ENCODE measurements at places on chromosomes 3 and 15. TPM values are rescaled to one million over a fixed set of nuclear protein-coding genes. Genes with fewer than 3 reads are reported as not detected.
A peak's percentile ranks its signal among the peaks of the same experiment; 100 is the strongest.

The GPR149 gene
- not detected for total RNA-seq

The EFCC1 gene
- 17.2 TPM for total RNA-seq

The SCAMP5 gene
- 2.6 TPM for total RNA-seq

The RAB6B gene
- total RNA-seq, result 7.4 TPM

The CISH gene
- total RNA-seq, result 71.6 TPM

The ILDR1 gene
- 6.9 TPM for total RNA-seq

The RFTN1 gene
- total RNA-seq, result 69.4 TPM

The SEMA3B gene
- total RNA-seq, result 120 TPM

The PLSCR4 gene
- total RNA-seq, result 84.1 TPM

The FOXP1 gene
- 140 TPM for total RNA-seq

- no peaks in the 10 kb centered on the region for H3K4me1 ChIP-seq
- no peaks in the 10 kb centered on the region for H3K27me3 ChIP-seq
- DNase-seq, result no peak
- H3K4me3 ChIP-seq, result no peak overlapping the region
- H3K27ac ChIP-seq, result no peak overlapping the region
These were observed 580.6 kb upstream of the ADAMTS9 start for GRCh38 chr3:65268426-65268825.

DNA sequence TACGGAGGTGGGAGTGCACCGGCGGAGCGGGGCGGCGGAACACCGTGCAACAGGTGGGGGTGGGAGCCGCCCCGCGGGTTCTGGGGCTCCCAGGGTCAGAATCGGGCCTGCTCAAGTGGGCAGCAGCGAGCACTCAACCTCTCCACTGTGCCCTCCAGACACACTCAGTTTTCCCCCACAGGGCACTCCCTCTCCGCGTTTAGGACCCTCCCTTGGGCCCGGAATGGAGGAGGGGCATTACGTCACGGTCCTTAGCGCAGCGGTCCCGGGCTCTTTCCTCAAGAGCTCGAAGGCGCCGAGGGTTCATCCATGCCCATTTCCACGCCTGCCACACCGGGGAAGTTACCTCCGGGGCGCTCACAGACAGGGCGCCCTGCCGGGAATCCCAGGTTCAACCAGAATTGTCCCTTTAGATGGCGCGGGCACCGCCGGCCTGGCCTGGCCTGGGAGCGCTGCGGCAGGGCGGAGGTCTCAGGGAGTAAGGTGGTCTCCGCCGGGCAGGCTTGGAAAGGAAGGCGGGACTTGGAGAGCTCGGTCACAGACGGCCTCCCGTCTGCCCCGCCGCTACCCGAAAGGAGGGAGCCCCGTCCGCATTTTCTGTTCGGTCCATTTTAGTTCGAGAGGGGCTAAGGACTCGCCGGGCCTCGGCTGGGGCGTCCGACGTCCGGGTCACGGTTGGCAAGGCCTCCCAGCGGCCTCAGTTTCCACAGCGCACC is 5.1 kb downstream of the RNU6-1 start:
- peaks cover 65% of the 10 kb centered on the region for H3K27me3 ChIP-seq
- H3K4me3 ChIP-seq, result peak overlapping the region; percentile 45
- peaks cover 50% of the 10 kb centered on the region for H3K4me1 ChIP-seq
- no peak for DNase-seq

DNA sequence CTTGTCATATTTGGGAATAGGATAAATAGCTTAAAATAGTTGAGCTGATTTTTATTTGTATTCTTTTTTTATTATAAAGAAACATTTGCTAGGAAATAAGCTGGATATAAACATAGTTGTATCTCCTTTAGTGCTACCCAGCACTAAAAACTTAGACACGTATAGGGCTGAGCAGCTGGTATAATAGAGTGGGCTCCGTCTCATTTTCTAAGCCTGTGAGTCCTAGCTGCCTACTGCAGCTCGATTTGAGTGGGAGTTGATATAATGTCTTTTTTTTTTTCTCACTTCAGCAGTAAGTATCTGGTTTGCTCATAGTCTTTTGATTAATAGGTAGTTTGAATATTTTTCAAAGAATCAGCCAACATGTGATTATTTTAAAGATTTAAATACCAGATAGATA is 34.2 kb downstream of the TFG start:
- no peaks in the 10 kb centered on the region for H3K4me1 ChIP-seq
- DNase-seq, result no peak
- H3K36me3 ChIP-seq, result peaks cover 94% of the 10 kb centered on the region
- H3K27ac ChIP-seq, result no peak overlapping the region

- no peak overlapping the region for H3K4me3 ChIP-seq
- no peaks in the 10 kb centered on the region for H3K36me3 ChIP-seq
These were observed 22.1 kb upstream of the TJP1 start for GRCh38 chr15:29844290-29844903.

DNA sequence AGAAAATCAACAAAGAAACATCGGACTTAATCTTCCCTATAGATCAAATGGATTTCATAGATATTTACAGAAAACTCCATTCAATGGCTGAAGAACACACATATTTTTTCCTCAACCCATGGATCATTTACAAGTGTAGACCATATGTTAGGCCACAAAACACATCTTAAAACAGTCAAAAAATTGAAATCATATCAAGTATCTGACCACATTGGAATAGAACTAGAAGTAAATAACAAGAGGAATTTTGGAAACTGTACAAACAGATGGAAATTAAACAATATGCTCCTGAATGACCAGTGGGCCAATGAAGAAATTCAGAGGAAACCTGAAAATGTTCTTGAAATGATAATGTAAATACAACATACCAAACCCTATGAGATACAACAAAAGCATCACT is 323.1 kb upstream of the GPR149 start:
- no peak overlapping the region for H3K4me3 ChIP-seq
- no peak overlapping the region for H3K27ac ChIP-seq
- H3K27me3 ChIP-seq, result no peaks in the 10 kb centered on the region
- DNase-seq, result no peak
- H3K36me3 ChIP-seq, result no peaks in the 10 kb centered on the region

GRCh38 chr15:39582286-39582976 is 1.6 kb downstream of the THBS1 start:
- H3K27ac ChIP-seq, result peak overlapping the region; percentile 91
- peaks cover 52% of the 10 kb centered on the region for H3K36me3 ChIP-seq
- H3K27me3 ChIP-seq, result no peaks in the 10 kb centered on the region
- DNase-seq, result no peak

GRCh38 chr3:185070491-185071286 is 82.2 kb downstream of the C3orf70 start:
- no peak for DNase-seq
- no peak overlapping the region for H3K4me3 ChIP-seq
- H3K36me3 ChIP-seq, result no peaks in the 10 kb centered on the region

DNA sequence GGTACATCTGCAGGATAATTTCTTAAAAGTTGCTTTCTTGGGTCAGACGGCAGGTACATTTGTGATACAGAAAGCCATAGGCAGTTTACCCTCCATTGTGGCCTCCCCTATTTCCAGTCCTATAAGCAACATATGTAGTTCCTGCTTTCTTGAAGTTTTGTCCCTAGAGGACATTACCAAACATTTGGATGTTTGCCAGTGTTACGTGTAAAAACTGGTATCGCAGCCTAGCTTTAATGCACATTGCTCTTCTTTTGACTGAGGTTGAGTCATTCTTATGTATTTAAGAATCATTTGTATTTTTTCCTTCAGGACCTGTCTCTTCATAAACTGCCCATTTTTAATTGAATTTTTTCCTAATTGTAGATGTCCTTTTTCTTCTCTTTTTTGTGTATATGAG is 114.3 kb downstream of the DIPK2A start:
- DNase-seq, result no peak
- H3K4me1 ChIP-seq, result no peaks in the 10 kb centered on the region
- H3K27me3 ChIP-seq, result no peaks in the 10 kb centered on the region
- no peak overlapping the region for H3K4me3 ChIP-seq
- H3K36me3 ChIP-seq, result no peaks in the 10 kb centered on the region

DNA sequence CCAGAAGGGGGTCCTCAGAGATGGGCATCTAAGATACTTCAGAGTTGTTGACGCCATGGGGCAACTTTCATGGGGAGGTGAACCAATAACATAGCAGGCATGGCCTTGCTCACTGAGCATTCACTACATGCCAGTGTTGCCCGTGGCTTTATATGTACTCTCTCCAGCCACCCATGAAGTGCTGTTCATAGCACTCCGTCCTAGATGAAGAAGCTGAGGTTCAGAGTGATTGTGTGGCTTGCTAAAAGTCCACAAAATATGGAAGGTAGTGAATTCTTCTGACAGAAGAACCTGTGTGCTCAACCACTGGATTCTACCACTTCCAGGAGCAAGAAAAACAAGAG is 9.8 kb upstream of the SEMA4B start:
- H3K36me3 ChIP-seq, result no peaks in the 10 kb centered on the region
- H3K27me3 ChIP-seq, result no peaks in the 10 kb centered on the region
- H3K4me3 ChIP-seq, result no peak overlapping the region
- DNase-seq, result no peak

DNA sequence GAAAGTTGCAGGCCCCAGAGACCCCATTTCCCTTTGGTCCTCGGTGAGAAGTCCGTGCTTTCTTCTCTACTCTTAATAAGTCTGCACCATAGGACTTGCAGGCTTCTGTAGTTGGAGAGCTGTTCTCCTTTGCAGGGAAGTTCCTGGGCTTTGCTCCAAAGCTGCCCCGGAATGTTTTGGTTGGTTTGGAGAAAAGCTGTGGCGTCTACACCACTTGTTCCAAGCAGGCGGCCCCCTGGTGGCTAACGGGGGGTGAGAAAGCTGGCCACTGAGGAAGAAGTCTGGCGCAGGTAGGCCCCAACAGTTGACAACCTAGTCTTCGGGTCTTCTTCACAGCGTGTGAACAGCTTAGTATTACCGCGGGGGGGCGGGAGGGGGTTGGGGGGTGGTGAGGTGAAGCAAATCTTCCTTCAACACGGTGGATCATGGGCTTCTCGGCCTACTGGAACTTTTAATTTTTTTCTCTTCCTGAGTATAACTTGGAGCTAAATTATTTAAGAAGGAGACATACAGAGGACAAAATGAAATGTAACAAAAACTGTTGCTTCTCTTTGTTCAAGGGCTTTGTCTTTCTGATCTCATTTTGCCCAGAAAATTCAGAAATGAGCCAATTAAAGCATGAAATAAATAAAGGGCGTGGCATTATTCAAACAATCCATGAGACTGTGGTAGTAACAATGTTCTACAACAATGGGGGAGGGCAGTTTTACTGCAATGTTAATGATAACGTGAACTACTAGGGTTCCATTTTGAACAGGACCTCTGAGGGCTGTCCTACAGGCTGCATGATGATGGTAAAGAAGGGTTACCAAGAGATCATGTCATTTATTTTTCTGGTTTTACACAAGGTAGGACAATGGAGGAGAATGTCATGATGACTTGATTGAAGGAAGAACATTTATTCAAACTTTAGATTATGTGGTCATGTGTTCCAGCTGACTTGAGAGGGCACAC is 2.2 kb upstream of the THRB start:
- H3K4me3 ChIP-seq, result no peak overlapping the region
- H3K27me3 ChIP-seq, result no peaks in the 10 kb centered on the region
- no peaks in the 10 kb centered on the region for H3K36me3 ChIP-seq
- peak; percentile 84 for DNase-seq

GRCh38 chr15:52010633-52011595 is 8.1 kb upstream of the MAPK6 start:
- peaks cover 36% of the 10 kb centered on the region for H3K4me1 ChIP-seq
- H3K36me3 ChIP-seq, result no peaks in the 10 kb centered on the region
- no peaks in the 10 kb centered on the region for H3K27me3 ChIP-seq
- H3K4me3 ChIP-seq, result no peak overlapping the region
- peak overlapping the region; percentile 14 for H3K27ac ChIP-seq
- no peak for DNase-seq

- no peaks in the 10 kb centered on the region for H3K27me3 ChIP-seq
- DNase-seq, result no peak
- no peaks in the 10 kb centered on the region for H3K4me1 ChIP-seq
- no peak overlapping the region for H3K4me3 ChIP-seq
These were observed 813.3 kb downstream of the NR2F2 start for GRCh38 chr15:97143592-97144376.

- H3K36me3 ChIP-seq, result no peaks in the 10 kb centered on the region
- H3K27me3 ChIP-seq, result no peaks in the 10 kb centered on the region
- peaks cover 57% of the 10 kb centered on the region for H3K4me1 ChIP-seq
- peak overlapping the region; percentile 63 for H3K27ac ChIP-seq
- H3K4me3 ChIP-seq, result peak overlapping the region; percentile 39
These were observed 91.5 kb downstream of the ITPR1 start for GRCh38 chr3:4584456-4585249.

DNA sequence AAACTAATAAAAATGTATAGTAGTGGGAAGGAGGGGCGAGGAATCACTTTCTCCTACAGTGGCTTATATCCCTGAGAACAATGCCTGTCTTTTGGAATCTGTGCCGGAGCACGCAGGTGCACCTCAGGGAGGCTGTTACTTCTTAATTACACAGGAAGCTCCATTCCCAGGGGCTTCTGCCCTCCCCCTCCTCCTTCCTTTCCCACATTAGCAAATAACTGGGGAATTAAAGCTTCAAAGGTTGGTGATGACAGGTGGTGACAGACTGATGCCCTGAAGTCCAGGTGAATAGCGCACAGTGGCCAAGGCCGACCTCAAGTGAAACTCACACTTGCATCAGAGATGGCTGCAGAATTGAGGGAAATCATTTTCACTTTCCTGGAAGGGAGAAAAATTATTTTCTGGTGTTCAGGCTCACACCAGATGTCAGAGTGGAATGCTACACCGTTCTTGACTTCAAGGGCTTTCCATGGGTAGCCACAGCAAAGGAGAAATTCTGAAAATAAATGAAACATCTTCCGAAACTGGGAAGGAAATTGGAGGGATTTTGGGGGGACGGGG is 3.7 kb downstream of the GRAMD2A start:
- no peak overlapping the region for H3K4me3 ChIP-seq
- H3K4me1 ChIP-seq, result peaks cover 7% of the 10 kb centered on the region
- H3K27ac ChIP-seq, result peak overlapping the region; percentile 70
- no peak for DNase-seq
- H3K27me3 ChIP-seq, result no peaks in the 10 kb centered on the region

DNA sequence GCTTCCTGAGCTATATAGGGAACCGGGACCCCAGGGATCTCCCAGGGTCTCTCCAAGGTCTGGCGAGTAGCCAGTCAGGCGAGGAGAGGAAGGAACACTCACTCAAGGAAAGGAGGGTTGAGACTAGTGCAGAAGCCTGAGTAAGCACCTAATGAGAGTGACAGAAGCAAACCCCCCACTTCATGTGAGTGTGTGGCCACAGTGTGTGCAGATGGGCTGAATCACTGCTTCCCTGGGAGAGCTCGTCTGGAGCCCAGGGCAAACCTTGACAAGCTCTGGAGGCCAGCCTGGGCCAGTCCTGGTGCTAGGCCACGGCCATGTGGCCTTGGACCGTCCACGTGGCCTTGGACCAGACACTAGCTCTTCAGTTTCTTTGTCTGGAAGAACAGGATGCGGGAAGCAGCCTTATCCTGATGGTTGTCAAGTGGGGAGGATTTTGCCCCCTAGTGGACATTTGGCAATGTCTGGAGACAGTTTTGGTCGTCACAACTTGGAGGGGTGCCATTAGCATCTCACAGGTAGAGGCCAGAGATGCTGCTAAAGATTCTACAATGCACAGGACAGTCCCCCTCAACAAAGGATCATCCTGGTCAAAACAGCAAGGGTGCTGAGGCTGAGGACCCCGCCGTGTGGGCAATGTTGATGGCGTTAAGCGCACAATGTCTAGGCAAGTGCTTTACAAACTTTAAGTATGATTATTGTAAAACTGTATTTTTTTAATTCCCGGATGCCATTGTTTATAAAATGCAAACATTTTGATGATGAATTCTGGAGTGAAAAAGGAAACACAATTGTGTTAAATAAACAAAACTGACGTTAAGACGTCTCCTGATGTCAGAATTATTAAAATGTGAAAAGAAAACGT is 34.8 kb upstream of the CTSH start:
- no peaks in the 10 kb centered on the region for H3K27me3 ChIP-seq
- H3K4me3 ChIP-seq, result no peak overlapping the region
- DNase-seq, result no peak

GRCh38 chr15:42056934-42057798 is 36.3 kb upstream of the PLA2G4E start:
- H3K27ac ChIP-seq, result peak overlapping the region; percentile 77
- no peaks in the 10 kb centered on the region for H3K27me3 ChIP-seq
- peak overlapping the region; percentile 12 for H3K4me3 ChIP-seq
- peaks cover 13% of the 10 kb centered on the region for H3K4me1 ChIP-seq
- H3K36me3 ChIP-seq, result no peaks in the 10 kb centered on the region
